SW 1271 (cell line): ENCODE measurements at places on chromosomes 1 and 21.

DNA sequence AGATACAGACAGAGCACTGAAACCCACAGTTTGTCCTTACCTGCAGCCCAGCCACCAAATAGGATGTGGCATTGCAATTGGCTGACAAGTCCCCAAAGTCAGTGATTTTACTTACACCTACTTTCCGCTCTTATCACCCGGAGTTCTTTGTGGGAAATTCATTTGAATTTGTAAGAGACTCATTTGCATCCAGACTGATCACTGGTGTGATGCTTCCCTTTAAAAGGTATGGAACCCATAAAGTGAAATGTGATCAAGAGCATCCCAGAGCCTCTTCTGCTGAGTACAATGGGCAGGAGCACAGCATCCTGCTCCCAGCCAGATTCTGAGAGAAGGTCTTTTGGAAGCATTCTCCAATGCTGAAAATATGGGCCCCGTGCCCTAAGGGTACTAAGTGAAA lies 161.4 kb downstream of the DAB1 start:
- DNase-seq: no peak

GRCh38 chr21:37266515-37267221 lies 466 bp downstream of the VPS26C start:
- DNase-seq: no peak

GRCh38 chr21:37445228-37445627 lies 78.7 kb downstream of the DYRK1A start:
- DNase-seq: no peak

- no peak for DNase-seq
Observed at GRCh38 chr1:36115931-36116330, 9.1 kb downstream of the COL8A2 start.

DNA sequence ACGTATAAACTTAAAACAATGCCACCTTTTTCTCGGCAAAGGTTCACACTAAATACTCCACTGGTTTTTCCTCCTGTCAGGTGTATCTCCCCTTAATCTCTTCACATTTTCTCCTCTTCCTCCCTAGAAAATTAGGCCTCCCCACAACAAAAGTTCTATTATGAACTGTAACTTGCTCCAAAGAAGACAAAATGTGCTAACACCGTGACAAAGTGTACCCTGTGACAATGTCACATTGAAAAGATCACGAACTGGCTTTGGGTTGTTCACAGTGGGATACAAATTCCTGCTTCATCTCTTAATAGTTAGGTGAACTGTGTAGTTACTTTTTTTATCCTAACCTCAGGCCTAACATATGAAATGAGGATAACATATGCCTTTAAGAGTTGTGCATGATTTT lies 6.0 kb downstream of the NUCKS1 start:
- DNase-seq: no peak

GRCh38 chr1:42037161-42037560 lies 116.0 kb upstream of the GUCA2B start:
- no peak for DNase-seq
